Stimulated activated CD4-positive, alpha-beta T cell treated with anti-CD3 and anti-CD28 coated beads, Interleukin-12 subunit alpha, Interleukin-12 subunit beta, amount 100 ng/mL, for 4 hours (primary cell): ENCODE measurements at places on chromosomes 1 and 21.

DNA sequence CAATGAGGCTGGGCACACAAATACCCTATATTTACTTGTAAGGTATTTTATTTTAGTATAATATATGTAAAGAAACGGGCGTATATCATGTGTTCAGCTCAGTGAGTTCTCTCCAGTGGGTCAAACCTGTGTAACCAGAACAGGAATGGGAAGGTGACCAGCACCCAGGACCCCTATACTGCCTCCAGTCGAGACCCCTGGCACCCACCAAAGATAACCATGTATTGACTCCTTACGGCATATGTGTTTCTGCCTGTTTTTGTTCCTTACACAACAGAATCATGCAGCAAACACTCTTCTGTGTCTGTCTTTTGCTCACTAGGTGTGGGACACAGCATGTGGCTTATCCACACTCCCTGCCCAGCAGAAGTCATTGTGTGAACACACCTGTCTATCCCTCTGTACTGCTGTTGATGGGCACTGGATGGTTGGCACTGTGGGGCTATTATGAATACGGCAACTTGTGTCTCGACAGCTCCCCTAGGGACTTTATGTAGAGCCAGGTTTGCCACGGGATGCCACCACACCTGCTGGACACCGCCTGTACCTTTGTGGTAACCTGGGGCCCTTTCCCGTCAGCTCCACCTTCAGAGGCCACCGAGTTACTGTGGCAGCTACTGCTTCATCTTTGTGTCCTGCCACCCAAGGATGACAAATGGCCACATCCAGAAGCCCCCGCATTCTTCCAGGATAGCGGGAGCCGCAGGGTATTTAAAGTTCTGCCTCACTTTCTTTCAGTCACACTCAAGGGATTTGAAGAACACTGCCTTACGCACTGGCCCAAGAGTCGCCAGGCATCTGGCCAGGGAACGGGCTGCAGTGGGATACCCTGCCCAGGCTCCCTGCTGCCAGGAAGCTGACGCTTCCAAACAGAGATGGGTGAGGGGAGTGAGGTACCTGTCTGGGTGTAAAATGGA is 23.5 kb upstream of the C2CD2 start:
- no peak for DNase-seq

GRCh38 chr1:199152676-199153075 is 513.8 kb downstream of the PTPRC start:
- DNase-seq, result no peak

- DNase-seq, result no peak
Observed at GRCh38 chr1:164261691-164262240, 297.2 kb upstream of the PBX1 start.

- DNase-seq, result no peak
Observed at GRCh38 chr1:2991753-2992495, 29.3 kb upstream of the ACTRT2 start.

- no peak for DNase-seq
Observed at GRCh38 chr21:14630556-14631069, 84.5 kb upstream of the SAMSN1 start.

- DNase-seq, result no peak
Observed at GRCh38 chr1:156462954-156463795, 37.4 kb downstream of the MEF2D start.

GRCh38 chr21:19981938-19982337 is 1016.3 kb upstream of the NCAM2 start:
- no peak for DNase-seq
